ENCODE measurements at places on chromosomes 7 and 10.

GRCh38 chr7:116395141-116395791, 104.3 kb upstream of the CAV2 start:
- DNase-seq = no peak

DNA sequence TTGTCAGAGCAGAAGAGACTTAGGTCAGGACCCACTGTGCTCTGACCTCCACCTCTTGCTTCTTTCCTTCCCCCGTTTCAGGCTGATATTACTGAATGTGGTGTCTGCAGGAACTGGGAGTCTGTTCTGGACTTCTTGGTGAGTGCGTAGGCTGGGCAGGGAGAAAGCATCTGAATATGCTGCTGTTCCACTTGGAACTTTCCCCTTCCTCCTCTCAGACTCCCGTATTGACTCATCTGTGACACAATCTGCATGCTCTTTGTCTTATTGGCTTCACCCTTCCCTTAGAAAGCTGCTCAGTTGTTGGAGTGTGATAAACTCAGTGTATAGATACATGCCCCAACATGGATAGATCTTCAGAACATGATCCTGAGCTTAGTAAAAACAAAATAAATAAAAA, 137.6 kb upstream of the HABP2 start:
- DNase-seq = no peak

DNA sequence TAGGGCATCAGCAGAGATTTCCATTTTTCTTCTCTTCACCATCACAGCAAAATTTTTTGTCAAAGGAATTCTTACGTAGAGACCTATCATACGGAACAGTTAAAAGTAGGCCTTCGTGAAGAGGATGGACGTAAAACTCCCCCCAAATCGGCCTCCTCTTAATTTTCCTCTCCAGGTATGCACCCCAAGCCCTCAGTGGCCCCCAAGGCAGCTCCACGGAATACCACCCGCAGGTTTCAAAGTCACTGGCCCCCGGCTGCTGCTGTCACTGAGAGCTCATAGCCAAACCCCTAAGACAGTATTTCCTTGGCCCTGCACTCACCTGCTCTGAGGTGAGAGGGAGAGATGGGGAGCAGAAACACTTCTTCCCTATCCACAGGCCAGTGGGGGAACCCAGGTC, 8.8 kb downstream of the PODXL start:
- DNase-seq = no peak

DNA sequence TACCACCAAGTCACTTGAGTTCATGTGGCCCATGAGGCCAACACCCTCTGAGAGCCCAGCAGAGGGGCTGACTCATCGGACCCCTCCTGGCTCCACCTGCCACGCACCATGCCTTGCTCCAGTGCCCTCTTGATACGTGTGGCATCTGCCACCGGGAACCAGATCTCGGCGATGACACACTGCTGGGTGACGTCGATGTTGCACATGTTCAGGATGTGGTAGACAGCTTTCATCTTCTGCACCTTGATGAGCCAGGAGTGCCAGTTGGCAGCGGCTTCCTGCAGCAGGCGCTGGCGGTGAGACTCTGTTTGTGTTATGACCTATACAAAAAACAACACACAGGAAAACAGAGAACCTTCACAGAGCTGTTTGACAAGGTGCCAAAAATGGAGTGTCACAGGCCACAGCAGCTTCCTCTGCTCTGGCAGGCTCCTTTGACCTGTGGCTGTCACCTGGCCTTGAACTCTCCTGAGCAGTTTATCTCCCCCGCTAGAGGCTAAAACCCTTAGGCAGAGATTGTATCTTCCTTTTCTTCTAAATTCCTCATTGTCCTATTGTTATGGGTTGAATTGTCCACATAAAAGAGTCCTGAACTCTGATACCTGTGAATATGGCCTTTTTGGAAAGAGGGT, 45.2 kb upstream of the TMEM213 start:
- DNase-seq = no peak

DNA sequence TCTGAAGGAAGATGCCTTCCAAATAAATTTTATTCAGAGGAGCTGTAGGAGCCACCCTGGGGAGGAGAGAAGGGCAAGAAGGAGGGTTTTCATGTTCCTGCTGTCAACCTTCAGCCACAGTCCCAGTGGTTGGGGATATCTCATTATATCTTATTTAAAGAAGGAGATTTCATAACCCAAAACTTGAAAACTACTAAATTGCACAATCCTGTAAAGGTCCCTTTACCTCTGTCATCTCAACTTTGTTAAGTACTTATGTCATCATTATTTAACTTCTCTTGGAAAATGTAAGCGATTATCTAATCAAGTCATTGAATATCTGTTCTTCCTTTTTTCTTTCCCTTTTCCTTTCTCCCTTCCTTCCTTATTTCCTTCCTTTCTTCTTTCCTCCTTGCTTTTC, 794.5 kb upstream of the IGFBP3 start:
- DNase-seq = no peak

- no peak for DNase-seq
Measured at GRCh38 chr7:126948664-126949063, 304.1 kb downstream of the GRM8 start.
